ENCODE measurements at places on chromosomes 5 and 9.

DNA sequence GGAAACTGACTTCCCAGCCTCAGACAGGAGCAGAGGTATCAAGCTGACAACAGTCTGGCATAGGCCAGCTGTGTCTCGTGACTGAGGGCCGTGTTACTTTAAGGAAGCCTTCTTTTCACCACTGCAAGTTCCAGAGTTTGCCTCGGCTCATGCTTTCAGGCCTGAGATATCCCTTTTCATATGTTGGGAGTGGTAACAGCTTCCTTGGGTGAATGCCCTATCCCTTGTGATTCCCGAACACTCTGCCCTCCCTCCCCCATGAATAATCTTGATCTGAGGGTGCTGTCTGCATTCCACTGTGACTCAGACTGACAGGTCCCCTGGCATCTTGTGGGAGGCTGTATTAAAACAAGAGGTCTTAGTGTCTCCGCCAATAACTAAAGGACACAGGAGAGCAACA lies 49.7 kb upstream of the ARL15 start:
- no peak for DNase-seq

DNA sequence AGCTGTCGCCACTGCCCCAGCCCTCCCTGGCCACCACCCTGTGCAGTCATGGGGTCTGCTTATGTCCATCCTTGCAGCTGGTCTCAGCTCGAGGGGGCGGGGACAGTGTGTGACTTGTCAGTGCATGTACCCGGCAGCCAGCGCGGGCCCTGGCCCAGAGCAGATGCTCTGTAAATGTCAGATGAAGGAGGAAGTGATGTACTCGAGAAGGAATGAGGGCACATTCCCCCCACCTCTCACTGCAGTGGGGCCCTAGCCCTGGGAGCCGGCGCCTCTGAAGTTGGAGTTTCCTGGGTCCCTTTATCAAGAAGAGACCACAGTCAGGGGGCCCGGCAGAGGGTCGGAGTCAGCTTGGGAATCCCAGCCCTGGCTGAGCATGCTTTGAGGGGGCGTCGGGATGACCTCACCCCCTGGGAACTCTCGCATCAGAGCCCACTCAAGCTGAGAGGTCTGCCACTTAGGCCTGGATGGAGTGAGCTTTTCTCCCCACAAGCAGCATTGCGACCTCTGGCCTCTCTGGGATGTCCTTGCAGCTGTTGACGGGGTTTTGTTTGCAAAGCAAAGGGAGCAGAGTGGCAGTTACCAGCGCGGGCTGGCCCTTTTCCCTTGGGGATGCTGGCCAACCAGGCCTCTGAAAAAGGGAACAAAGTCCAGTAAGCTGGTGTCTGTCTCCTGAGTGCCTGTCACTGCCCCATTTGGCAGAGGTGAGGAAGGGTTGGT lies 19.0 kb downstream of the NEURL1B start:
- DNase-seq, result no peak

- DNase-seq, result no peak
These were observed 30.0 kb upstream of the GRIA1 start for GRCh38 chr5:153460421-153460820.

GRCh38 chr5:155786108-155786507 lies 540.9 kb upstream of the SGCD start:
- no peak for DNase-seq

DNA sequence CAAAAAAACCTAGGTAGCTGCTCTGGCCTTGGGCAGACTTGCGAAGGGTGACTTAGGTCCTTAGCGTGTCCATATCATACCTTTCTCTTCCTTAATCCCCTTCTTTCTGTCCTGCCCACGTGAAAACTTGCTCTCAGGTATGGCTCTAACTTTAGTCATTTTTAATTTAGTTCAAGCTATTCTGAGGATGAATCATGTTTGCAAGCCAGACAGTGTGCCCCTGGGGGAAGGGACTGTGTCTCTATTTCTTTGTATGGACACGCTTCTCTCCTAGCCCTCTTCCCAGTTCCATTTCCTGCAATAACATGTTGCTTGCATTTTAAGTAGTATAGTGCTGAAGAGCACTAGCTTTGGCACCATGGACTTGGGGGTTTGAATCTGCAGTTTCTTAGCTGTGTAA lies 120.6 kb downstream of the PTTG1 start:
- no peak for DNase-seq

All from NCI-H2171 treated with DMSO at 0.1 percent for 48 hours (cell line).